ENCODE measurements at places on chromosomes 12 and 14.

GRCh38 chr14:89252887-89253532 lies 164.0 kb downstream of the FOXN3 start:
- no peak for DNase-seq

GRCh38 chr14:85978582-85979250 lies 448.8 kb downstream of the FLRT2 start:
- DNase-seq, result no peak

DNA sequence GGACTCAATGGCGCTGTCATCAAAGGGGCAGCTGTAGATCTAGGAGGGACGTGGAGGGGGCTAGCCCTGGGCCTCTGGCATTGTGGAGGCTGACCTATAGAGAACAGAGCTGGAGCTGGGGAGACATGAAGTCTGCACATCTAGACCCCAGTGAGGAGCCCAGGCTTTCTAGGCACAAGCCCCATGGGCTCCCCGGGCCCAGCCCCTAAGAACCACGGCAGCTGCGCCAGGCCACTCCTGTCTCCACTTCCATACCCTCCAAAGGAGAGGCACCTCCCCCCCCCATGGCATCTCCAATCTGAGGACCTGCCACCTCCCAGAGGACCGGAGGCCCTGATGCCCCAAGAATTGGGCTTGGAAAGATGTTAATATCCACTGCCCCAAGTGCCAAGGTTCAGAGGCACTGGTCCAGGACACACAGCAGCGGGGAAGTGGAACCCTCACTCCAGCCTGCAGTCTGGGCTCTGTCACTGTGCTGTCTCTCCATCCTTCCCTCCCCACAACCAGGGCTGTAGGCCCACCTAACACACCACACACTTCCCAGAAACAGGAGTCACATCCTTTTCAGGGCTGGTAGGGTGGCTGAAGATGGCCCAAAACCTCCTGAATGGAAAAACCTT lies 4.5 kb downstream of the ANKRD9 start:
- no peak for DNase-seq

DNA sequence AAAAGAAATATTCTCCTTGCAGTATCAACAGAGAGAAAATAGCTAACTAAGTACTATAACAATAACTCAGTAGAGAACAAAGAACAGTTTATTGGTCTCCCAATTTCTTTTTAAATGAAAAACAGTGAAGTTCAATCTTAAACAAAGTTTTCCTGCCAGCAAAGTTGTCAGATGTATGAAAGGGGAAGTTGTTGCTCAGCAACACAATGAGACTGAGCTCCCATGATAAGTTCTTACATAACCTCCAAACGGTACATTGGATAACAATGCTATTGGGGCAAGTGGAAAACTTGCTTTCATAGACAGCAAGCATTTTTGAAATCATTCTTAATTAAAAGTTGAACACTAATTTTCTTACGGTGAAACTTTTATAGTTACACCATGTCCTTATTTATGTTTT lies 94.9 kb downstream of the ALG10B start:
- DNase-seq, result no peak

DNA sequence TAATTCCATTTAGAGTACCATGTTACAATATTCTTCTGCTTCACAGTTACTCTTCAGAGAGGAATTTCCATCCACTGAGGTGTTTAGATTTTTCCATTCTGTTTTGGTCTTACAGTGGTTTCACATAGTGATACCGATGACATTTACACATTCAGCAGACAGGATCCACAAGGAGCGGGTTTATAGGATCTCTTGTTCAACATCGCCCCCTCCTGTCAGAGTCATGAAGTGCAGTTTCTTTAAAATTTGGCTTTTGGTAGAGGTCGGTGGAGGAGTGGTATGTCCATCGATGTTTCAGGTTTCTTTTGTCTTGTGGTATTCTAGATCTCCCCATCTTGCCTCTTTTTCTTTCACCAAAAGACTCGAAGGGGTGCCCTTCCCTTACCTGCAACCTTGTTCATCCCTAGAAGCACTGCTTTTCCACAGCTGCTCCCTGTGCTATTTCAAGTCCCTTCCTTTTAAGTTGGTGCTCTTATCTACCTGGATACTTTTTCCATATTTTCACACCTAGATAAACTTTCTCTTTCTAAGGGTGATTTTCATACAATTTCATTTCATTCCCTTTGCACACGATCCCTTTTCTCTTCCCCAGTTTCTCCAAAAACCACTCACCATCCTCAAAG lies 181.3 kb downstream of the ITPR2 start:
- no peak for DNase-seq

DNA sequence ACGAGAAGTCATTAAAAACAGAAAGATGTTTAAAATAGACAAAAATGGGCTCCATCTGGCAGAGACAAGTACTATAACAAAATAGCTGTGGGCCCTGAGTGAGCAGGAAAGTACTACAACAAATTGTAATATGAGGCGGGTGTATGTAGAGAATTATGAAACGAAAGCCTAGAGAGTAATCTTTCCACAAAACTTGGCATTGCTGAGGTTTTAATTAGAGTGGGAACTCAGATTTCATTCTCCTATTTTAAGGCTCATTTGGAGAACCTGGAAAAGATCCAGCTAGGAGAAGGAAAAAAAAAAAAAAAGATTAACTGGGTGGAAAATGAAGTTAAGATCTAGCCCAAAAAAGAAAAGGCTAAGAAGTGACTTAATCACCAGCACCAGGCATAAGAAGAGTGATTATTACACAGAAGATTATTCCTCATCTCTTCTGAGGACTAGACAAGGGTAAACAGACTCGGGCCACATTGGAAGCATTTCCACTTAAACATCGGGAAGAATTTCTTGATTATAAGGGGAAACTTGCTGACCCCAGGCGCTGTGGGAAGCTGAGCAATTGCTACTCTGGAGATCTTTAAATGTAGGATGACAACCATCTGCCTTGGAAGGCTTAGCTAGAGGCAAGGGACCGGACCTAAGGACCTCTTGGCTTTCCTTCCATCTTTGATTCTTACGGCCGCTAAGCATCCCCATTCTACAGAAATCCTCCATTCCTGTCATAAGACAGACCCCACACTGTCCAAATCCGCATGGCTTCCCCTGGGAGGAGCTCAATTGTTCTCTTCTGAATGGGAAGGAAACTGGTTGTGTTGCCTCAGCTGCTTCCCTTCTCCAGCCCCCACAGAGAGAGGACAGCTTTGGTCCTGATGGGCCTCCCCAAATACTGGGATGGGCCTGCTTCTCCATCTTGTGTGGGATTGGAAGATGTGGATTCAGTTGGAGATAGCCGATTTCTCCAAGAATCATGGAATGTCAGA lies 40.6 kb downstream of the IGF1 start:
- no peak for DNase-seq

- no peak for DNase-seq
Measured at GRCh38 chr14:55450124-55450523, 9.7 kb upstream of the TBPL2 start.

- DNase-seq, result no peak
Measured at GRCh38 chr12:26654623-26655022, 178.4 kb downstream of the ITPR2 start.

DNA sequence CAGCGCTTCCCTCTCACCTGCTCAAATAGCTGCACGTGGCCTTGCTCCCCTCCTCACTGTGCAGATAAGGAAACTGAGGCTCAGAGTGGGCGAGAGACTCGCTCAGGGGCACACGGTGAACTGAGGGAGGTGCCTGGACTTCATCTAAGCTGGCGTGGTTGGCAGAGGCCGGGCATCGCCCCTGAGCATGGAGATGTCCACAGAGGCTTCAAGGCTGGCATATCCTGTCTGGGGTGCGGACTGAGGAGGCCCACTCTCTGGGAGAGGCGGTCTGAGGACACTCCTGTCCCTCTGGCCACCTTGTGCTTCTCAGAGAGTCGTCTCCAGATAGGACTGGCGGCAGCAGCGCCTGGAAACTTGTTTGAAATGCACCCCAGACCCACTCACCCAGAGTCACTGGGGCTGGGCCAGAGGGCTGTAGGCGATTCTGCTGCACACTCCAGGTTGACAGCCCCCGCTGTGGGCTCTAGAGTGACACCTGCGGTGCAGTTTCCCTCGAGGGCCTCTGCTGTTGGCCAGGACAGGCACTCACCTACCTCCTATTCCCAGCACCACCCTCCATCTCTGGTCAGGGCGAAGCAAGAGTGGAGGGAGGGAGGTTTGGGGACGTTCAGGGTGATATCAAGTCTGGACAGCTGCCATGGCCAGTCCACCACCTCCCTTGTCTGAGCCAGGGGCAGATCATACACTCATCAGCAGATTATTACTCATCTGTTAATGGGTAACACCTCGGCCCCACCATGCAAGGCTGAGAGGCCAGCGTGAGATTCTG lies 11.2 kb upstream of the LBHD2 start:
- DNase-seq, result no peak

GRCh38 chr14:66140213-66140918 lies 345.8 kb upstream of the CCDC196 start:
- no peak for DNase-seq

- DNase-seq, result no peak
Measured at GRCh38 chr14:38775986-38776385, 327.0 kb downstream of the SEC23A start.

DNA sequence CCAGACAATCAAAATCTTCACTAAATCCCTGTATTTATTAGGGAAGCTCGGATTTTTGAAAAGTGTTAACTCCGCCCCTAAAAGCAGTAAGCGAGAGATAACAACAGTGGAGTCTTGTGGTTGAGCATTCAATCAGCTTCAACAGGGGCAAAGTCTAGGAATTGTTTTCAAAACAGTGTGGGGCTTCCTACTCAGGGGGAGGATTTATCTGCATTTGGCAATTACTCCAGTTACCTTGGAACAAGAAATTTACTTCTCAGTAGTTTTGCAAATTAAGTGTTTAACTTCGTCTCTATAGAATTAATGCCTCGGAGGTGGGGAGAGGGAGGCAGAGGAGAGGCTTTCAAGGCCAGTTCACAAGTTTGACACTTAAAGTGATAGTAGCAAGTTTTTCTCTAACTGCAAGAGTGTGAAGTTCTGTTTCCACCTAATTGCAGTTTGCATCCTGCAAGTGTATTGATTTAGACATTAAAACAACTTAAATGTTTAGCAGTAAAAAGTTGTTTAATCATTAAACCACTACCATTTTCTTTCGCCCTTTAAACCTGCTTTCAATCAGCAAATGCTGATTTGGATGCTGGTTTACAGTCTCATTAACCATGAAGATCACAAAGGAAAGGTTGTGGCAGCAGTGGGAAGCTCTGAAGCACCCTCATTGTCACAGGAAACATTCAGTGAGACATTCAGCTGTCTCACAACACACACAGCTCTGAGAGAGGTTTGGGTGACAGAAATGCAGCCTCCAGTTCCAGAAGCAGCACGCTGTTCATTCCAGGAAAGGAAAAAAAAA lies 102.0 kb downstream of the HMGA2 start:
- DNase-seq, result no peak

- DNase-seq, result peak; percentile 35
Measured at GRCh38 chr12:124321040-124321481, 26.2 kb downstream of the RFLNA start.

- DNase-seq, result peak; percentile 59
Measured at GRCh38 chr14:106556665-106557289, 1030.4 kb downstream of the TMEM121 start.

DNA sequence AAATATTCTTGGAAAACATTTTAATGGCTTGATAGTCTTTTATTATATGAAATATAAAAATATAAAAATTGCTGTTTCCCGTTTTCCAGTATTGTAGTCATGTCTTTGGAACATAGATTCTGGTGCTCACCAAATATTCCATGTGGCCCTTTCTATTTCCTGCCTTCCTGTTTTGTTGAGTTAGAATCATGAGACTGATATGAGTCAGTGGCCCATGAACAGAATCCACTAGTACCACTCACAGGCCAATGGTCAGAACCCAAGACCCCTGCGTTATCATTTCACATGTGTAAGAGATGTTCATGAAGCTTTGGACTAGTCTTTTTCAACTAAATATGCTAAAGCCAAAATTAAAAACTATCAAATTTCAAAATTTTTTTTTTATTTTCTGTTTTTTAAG lies 56.9 kb downstream of the BICD1 start:
- DNase-seq, result no peak

- DNase-seq, result no peak
Measured at GRCh38 chr12:55019784-55020183, at the start of gene NEUROD4. NEUROD4 (plus strand) TSS chr12:55019974; CDS start chr12:55026440, 6,466 bp downstream.

GRCh38 chr14:40119765-40120164 lies 687.5 kb upstream of the FBXO33 start:
- no peak for DNase-seq

GRCh38 chr12:54959291-54960018 lies 25.1 kb downstream of the TESPA1 start:
- no peak for DNase-seq

GRCh38 chr14:33068626-33069025 lies 129.9 kb downstream of the NPAS3 start:
- DNase-seq, result no peak

DNA sequence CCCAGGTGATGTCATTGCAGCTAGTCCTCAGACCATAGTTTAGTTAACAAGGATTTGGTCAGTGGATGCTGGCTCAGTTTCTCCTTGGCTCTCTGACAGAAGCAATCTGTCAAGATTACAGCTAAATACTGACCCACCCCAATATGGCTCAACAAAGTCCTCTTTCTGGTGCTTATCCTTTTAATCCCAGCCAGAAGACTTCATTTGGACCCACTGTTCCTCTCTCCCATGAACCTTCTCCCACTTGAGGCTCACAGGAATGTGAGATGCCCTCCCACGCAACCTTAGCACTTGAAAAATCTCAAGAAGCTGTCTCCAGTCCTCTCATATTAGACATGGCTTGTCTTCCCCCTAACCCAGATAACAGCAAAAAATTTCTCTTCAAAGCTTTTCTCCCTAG lies 47.7 kb downstream of the C12orf50 start:
- no peak for DNase-seq

DNA sequence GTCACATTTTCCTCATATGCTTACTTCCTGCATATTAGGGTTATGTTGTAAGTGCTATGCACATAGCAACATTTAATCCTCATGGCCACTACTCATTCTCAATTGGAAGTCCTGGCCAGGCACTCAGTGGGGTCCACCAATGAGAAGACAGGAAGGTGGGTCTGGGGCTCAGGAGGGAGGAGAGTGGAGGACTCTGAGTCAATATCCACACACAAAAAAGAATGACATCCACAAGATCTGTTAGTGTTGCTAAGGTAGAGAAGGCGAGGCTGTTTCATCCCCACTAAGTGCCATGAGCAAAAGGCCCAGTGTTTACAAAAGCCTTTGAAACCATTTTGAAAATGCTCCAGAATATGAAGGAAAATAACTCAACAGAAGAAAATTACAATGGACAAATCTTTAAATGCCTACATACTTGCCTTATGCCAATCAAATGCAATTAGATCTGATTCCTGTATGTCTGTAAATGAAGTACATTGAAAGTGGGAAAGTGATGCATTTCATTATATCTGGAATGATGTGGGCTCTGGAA lies 53.9 kb downstream of the EID3 start:
- no peak for DNase-seq

- no peak for DNase-seq
Measured at GRCh38 chr14:62667421-62667914, 377.8 kb downstream of the KCNH5 start.

DNA sequence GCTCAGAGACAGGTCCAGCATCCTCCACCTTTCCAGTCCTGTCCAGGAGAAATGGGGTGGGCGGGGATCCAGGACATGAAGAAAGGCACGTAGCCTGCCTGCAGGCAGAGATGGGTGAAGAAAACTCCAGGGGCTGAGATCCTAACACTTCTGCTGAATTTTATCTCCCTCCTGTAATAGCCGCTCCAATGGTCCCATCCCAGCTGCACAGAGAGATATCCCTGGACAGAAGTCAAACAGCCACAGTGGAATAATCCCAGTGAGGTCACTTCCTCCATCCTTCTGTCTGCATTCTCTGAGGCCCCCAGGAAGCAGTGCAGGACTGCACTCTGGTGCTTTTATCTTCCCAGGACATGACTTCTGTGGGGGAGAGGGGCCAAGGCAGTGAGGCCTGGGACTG lies 26.3 kb downstream of the KRT18 start:
- no peak for DNase-seq
